ENCODE measurements at places on chromosomes 1 and 21.

- no peak for DNase-seq
Measured at GRCh38 chr21:20040768-20041167, 957.4 kb upstream of the NCAM2 start.

DNA sequence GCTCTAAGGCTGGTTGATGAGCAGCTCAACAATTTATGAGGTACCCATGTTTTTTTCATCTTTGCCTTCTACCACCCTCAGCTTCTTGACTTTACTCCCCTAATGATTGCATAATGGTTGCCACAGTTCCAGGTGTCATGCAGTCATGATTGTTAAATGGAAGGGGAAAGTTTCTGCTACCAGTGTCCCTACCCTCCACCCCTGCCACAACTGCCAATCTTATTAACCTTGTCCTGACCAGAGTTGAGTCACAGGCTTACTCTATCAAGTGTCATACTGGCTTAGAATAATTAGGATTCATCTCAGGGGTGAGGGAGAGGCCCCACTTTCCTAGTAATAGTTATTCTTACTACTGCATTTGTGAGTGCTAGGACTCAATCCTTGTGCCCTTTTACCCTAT, 7.9 kb upstream of the FUBP1 start:
- no peak for DNase-seq

GRCh38 chr1:206782448-206782847, 10.2 kb upstream of the IL10 start:
- no peak for DNase-seq

- no peak for DNase-seq
Measured at GRCh38 chr1:97745912-97746311, 174.9 kb downstream of the DPYD start.

DNA sequence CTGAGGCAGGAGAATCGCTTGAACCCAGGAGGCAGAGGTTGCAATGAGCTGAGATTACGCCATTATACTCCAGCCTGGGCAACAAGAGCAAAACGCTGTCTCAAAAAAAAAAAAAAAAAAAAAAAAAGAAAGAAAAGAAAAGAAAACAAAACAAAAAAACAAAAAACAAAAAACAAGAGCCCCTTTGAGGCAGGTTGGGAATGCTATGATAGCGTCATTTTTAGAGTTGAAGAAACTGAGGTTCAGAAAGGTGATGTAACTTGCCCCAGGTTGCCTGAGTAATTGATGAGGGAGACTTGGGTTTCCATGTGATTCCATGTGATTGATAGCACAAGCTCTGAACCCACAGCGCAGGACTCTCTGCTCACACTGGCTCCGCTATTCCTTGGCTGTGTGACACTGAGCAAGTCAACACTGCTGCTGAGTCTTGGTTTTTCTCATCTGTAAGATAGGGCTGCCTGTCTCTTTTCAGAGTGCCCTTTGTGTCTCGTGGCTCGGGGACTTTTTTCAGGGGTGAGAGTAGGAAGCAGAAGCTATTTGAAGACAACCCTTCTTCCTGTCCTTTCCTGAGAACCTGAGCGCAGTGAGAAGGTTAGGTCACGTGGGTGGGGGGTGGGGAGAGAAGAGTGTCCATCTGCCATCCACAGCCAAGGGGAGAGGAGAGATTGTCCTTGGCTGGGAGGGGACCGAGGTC, 2.5 kb downstream of the CNR2 start:
- DNase-seq, result no peak

DNA sequence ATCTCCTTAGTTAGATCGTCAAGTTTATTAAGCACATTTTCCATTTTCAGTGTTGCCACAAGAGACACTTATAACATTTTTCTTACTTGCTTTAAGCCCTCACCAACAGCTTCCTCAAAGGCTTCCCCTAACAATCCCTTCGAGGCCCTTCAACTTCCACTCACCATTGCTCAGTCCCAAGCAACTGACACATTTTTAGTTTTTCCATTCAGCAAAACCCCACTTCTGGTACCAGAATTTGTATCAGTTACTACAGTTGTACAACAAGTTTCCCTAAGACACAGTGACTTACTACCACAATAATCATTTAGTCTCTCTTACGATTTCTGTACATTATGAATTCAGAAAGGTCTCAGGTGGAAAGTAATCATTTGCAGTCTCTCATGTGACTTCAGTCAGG, 276.8 kb upstream of the PKN2 start:
- no peak for DNase-seq

DNA sequence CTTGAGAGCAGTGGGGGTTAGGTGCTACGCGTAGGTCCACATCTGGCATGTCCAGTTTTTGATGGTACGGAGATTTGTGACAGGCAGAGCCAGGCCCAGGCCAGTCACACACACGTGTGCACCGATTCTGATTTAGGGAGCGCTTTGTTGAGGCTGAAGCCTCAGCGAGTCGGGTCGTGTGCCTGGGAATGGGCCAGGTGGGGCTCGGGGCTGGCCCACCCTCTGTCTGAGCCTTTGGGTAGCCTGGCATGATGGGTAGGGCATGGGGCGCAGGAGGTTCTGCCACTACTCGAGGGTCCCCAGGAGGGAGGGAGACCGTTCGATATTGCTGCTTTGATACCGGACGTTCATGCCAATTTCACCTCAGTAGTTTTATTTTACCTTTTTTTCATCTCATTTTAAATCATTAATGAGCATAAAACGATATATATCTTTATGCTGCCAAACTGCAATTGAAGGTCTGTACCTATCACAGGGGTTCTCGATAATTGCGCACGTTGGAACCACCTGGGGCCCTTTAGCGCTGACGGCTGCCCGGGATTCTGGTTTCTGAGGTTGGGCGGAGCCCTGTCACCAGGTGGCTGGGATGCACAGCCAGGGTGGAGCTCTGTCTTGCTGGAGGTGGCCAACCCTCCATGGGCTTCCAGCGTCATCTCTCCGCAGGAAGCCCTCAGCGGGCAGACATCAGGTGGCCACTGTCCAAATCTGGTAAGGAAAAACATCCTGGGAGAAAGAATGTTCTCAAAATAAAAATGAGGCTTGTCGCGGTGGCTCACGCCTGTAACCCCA, 71.9 kb downstream of the SCCPDH start:
- no peak for DNase-seq

GRCh38 chr1:238789916-238790667, 596.3 kb upstream of the CHRM3 start:
- no peak for DNase-seq
